NCI-H510A (cell line): ENCODE measurements at places on chromosomes 6 and 20.
A peak's percentile ranks its signal among the peaks of the same experiment; 100 is the strongest.

GRCh38 chr20:37262505-37262904 lies 891 bp upstream of the GHRH start:
- no peak for DNase-seq

DNA sequence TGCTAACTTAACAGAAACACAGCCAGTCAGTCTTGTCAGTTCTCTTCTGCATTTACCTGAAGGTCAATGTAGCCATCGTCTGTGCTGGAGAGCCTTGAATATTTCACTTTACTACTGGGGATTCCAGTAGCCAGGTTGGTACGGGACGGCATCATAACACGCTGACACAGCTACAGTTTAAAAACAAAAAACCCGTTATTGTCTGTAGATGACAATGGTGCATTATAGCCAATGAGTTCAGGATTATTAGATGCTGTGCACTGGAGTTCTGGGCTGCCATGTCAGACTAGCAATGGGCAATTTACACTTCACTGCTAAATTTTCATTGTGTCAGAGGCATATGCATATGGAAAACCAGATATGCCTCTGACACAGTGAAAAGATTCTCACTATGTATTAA lies 10.5 kb downstream of the PCNA start:
- no peak for DNase-seq

GRCh38 chr6:129312880-129313279 lies 397.1 kb downstream of the ARHGAP18 start:
- DNase-seq = no peak

DNA sequence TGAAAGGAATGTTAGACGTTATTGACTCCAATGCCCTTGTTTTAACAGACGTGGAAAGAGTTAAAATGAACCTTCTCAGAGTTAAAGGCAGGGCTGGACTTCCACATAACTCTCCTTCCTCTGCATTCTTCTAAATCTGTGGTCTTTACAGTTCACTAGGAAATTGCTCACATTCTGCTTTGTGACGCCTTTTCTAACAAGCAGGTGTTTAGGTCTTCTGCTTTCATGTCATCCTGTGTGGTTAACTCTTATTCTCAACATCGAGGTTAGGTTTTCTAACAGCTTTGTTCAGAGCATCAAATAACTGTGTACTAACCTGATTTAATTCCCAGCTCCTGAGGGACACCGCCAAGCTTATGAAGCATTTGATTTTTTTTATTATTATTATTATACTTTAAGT lies 81.3 kb upstream of the NT5E start:
- no peak for DNase-seq

DNA sequence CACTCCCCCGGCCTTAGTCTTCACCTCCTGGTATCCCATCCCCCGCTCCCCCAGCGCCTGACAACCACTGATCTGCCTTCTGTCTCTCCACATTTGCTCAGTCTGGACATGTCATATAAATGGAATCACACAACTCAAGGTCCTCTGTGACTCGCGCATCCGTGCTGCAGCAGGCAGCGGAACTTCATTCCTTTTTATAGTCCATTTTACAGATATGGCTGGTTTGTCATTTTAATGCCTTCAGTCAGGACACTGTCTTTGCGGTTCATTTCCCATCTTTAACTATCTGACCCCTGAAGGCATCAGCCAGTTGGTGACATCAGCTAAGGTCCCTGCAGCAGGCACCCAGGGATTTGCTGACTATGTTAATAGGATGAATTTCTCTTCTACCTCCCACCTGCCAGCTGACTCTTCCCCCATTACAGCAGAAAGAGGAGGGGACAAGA lies 125.7 kb downstream of the ZMYND8 start:
- DNase-seq = no peak

DNA sequence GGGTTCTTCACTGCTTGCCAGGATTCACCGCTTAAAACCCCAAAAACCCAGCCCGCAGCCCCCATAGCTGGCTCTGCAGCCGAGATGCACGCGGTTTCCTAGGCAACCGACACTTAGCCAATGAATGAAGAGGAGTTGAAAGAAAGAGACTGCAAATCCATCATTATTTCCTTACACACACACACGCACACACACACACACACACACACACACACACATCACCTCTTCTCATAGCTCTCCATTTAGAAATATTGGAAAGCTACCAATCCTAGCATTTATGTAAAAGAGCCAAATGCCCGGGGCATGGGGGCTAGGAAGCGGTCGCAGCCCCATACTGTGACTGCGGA lies 3.4 kb upstream of the TUBB2B start:
- DNase-seq = peak; percentile 54

- DNase-seq = no peak
Measured at GRCh38 chr20:15319439-15319838, 982.0 kb upstream of the FLRT3 start.

DNA sequence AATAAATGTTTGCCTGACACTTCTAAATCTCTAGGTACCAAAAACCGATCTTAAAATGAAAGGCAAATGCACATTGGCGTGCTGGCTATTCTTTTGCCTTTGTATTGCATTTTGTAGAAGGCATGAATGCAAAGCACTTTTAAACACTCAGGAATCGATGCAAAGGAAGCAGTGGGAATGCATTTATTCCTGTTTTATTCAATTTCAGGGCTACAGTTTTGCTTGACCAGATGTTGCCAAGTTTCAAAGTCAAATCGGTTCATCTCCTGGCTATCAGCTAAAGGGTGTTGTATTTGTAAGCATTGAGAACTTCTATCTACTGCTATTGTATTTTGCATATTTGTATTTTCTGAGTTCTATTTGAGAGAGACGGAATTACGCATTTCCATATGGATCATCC lies 659.8 kb upstream of the SLC35B3 start:
- DNase-seq = no peak

DNA sequence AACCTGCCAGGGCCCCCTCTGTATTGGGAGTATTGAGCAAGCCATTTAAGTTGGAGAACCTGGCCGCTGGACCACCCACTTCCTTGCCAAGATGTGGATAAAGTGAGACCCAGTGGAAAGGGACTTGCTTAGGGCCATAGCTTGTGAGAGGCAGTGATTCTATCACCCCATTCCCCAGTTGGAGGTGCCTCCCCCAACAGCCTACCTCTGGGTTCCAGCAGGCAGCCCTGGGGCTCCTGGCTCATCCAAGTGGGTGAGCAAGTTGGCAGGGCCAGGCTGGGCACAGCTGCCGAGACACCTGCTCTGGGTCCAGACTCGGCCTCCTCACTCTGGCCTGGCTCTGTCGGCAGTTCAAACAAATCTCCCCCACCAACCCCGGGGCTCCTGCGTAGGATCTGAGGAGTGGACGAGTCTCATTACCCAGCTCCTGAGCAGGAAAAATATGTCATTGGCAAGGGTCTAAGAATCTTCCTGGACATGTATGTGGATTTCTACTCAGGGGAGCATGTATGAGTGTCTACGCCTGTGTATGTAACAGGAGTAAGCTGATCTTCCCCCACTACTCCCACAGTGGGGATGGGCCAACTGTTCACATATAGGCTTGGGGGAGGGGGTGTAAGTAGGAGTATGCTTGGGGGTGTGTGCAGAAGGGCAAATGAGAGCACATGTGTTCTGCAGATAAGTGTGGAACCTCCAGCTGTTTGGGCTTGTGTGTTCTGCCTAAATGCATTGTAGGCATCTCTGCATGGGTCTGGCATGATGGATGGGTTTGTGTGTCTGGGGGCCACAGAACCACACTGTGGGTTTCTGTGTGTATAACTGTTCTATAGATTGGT lies 1.9 kb downstream of the ID1 start:
- no peak for DNase-seq

DNA sequence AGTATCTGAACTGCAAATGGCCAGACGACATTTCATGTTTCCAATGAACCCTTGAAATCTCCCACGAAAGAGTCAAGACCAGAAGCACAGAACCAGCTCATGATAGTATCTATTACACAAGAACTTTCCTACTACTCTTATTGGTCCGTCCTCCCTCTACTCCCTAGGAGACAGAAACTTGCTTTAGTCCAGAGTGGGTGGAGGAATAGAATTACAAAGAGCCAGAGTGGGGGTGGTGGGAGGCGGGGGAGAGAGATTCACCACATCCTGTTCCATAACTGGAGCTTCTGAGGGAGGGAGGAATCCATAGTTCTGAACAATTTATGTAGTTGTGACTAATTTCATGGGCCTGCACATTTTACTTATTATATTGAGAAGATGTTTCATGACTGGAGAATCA lies 18.5 kb upstream of the WFDC10A start:
- peak; percentile 34 for DNase-seq

DNA sequence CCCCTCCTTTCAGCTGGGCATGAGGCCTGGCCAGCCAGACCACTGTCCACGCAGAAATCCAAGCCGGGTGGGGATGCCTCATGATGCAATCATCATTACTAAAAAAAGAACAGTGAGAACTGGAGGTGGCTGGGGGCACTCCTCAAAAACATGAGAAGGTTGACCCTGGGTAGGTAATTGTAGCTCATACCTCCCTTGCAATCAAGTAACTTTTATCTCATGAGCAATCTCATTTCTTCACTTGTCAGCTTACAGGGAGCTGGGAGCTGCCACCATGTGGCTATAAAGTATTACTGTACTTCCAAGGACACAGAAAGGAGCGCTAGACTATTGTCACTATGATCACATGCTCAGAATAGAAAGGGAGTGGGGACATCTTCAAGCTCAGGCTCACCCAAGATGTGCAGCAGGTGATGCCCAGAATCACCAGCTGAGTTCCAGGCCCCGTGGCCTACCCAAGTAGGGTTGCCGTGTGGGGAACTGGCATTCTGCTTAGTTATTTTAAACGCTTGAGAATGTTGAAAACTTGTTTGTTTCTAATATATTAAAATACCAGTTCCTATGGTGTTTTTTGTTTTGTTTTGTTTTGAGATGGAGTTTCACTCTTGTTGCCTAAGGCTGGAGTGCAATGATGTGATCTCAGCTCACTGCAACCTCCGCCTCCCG lies 3.0 kb upstream of the CDH26 start:
- peak; percentile 34 for DNase-seq

GRCh38 chr20:2822073-2822472 lies 5.9 kb downstream of the TMEM239 start:
- DNase-seq = no peak

DNA sequence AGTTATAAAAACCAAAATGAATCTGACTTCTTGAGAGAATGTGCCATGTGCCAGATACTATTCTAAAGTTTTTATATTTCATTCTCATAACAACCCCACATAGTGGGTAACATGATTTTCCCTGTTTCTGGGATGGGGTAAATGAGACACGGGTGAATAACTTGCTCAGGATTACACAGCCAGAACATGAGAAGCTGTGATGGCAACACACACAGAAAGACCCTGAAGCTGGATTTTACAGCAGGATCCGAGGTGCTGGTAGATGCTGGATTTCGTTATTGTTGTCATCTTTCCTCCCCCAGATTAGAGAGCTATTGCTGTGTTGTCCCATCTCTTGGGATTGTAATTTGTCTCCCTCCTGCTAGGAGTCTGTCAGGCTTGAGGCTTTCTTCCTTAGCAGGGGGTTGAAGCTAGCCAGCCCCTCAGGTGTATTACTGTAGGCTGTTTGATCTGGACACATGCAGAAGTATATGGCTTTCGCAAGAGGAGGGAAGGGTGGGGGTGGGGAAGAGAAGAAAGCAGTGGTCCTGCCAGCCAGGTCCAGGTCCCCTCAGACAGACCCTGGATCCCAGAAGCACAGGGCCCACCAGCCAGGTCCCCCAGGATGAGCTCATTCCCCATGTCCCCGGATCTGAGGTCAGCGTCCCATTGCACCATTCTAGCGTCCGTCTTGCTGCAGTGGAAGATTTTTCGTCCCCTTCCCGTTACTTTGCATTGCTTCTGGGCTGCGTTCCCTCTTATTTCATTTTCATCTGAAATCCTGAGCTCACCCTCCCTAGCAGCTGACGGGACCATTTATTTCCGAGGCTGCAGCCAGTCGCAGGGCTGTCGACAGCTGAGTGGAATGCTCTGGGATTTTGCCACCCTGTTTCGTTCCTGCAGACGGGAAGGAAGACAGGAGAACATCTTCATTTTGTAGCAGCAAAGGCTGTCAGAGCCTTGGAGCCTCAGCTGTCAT lies 7.3 kb upstream of the KCNG1 start:
- DNase-seq = no peak

DNA sequence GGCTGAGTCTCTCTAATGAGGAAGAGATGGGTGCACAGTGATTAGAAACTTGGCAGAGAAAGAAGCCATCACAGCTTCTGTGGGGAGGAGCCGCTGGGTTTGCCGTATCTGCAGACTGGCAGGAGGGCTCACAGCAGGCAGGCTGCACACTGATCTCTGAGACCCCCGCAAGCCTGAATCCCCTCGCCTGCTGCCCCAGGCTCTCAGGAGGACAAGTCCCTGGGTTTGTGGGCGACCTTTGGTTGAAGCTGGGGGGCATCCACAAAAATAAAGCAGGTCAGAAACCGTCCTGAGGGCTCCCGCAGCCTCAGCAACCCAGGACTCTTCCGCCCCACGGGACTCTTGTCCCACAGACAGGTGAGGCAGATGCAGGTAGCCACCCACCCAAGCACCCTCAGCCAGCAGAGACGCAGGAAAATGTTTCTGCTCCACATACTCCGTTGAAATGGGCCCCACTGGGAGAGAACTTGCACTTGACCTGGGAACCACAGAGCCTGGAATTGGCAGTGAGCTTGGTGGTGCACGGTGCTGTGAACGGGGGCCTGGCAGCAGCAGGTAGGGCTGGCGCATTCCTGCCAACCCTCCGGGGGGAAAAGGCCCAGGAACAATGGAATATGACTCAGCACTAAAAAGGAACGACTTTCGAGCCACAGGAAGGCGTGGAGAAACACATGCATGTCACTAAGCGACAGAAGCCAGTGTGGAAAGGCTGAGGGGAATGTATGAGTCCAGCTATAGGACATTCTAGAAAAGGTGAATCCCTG lies 89.9 kb downstream of the YTHDF1 start:
- DNase-seq = no peak

DNA sequence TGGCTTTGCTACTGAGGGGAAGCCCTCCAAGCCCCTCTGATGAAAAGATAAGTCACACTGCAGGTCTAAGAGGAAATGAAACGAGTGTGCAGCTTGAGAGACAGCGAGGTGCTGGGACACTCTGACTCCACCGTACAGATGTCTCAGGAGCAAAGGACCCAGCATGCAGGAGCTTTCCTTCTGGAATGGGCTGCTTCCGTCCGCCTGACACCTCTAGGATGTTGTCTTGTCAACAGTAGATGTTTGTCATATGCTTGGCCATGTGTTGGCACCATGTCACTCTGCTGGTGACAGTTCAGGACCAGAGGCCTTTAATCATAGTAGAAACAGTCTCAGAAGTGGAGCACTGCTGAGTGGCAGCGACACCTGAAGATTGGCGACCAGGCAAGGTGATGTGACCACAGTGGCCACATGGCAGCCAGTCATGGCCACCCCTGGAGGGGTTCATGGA lies 46.7 kb downstream of the SLC24A3 start:
- no peak for DNase-seq

DNA sequence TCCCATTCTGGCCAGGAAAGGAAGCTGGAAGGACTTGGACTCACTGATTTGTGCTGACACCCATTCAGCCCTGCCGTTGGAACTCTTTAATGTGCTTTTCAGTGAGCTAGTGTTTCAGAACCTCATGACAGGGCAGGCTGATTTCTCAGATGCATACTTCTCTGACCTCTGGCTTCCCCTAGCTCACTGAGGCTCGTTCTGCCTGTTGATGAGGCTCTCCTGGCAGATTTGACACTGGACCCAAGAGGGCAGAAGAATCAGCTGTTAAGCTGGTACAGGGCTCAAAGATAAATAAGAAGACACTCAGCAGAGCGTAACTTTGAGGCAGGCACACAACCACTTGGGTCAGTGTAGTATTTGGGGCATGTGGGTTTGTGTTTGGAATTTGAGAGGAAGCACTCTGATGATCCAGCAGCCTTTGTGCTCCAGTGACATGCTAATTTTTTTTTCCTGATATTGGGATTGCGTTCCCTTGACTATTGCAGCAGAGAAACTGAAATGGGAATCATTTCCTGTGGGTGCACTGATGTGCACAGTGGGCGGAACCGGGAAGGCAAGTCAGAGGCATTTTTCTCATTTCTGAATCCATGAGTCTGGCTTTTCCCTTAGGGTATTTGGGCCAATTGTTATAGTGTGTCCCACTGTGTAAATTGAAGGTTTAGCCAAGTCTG lies 80.2 kb downstream of the CARMIL1 start:
- DNase-seq = no peak
